Lower leg skin (tissue), 4 donors: ENCODE measurements at places on chromosomes 4 and X.
A peak's percentile ranks its signal among the peaks of the same experiment; 100 is the strongest.

GRCh38 chr4:110266136-110266535 lies 67.7 kb upstream of the ELOVL6 start:
- DNase-seq: no peak

GRCh38 chrX:130418066-130418465 lies 16.3 kb downstream of the RBMX2 start:
- no peak for DNase-seq

DNA sequence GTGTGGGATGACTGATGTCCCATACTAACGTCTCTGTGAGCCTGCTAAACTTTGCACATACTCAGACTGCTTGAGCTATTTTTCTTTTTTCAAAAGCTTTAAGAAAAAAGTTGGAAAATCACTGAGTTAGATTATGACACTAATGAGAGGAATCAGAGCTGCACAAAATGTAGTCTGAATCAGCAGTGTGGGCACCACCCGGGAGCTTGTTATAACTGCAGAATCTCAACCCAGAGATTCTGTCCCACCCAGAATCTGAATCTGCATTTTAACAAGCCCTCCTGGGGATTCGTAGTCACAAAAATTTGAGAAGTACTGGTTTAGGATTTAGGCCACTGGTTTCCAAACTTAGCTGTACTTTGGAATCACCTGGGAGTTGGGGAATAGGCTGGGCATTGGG lies 102.1 kb upstream of the MID1IP1 start:
- DNase-seq: no peak

GRCh38 chr4:56048702-56049431 lies 100.1 kb downstream of the CEP135 start:
- peak; percentile 15 for DNase-seq

- DNase-seq: no peak
Observed at GRCh38 chrX:3521396-3521795, 174.9 kb upstream of the MXRA5 start.

- no peak for DNase-seq
Observed at GRCh38 chr4:101345271-101345595, 2.1 kb downstream of the PPP3CA start.

- no peak for DNase-seq
Observed at GRCh38 chr4:130955520-130955919, 1859.6 kb downstream of the C4orf33 start.

- DNase-seq: no peak
Observed at GRCh38 chr4:141513866-141514265, 122.5 kb upstream of the IL15 start.

GRCh38 chr4:47914926-47915237 lies 499 bp upstream of the NFXL1 start:
- no peak for DNase-seq
